CD4-positive, alpha-beta T cell treated with Interleukin-1 beta for 1 hour (primary cell): ENCODE measurements at places on chromosomes 2 and 18.

GRCh38 chr2:14157816-14158215, 474.7 kb upstream of the LRATD1 start:
- DNase-seq: no peak

- DNase-seq: no peak
These were observed 166.2 kb downstream of the SH3RF3 start for GRCh38 chr2:109295070-109295780.

GRCh38 chr2:27494284-27494943, 586 bp downstream of the FNDC4 start:
- no peak for DNase-seq

GRCh38 chr2:22890132-22890531, 494.8 kb upstream of the KLHL29 start:
- DNase-seq: no peak

- no peak for DNase-seq
These were observed 14.6 kb downstream of the THNSL2 start for GRCh38 chr2:88184762-88185161.

DNA sequence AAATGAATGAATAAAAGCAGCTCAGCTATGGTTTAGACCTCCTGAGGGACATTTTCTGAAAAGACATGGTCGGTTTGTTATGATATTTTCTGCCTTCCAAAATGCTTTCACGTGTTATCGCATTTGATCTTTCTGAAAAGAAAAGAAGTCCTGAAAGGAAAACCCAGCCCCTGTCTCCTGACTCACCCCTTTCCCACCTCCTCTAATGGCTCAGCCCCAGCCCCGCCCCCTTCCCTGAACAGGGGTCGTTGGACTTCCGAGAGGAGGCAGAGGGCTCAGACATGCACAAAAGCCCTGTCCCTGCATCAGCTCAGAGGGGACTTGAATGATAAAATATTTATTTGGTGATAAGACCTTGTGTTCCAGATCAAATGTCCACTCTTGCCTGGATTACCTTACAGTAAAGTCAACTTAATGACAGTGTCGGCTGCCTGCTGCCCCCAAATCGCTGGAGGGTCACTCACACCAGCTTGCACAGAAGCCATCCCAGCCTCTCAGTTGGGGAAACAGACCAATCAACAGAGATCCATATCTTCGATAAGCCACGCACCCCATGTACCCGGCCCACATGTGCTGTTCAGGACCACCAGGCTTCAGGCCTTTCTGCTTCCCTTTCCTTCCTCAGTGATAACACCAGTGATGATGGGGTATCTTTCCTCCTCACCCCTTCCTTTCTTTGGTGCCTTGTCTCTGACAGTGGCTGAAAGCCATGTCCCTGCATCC, 69.6 kb downstream of the CLHC1 start:
- no peak for DNase-seq

GRCh38 chr2:145185696-145186095, 665.8 kb upstream of the ZEB2 start:
- DNase-seq: no peak

GRCh38 chr18:26689226-26689879, 141.0 kb upstream of the KCTD1 start:
- no peak for DNase-seq

DNA sequence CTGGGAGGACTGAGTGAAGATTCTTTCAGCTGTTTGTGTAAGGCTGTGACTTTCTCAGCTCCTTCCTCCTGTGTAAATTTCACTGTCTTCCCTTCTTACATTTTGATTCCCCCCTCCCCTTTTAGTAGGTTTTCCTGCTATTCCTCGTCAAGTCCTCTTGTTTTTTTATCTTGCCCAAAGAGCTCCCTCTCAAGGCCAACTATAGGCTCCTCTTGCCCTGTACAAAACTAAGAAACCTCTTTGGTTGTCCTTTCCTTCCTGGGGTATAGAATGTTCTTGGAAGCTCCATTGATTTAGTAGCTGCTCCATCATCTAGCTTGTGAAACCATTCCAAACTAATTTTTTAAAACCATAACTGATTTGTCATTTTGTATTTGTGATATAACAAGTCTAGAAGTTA, 7.3 kb downstream of the CCDC121 start:
- no peak for DNase-seq

DNA sequence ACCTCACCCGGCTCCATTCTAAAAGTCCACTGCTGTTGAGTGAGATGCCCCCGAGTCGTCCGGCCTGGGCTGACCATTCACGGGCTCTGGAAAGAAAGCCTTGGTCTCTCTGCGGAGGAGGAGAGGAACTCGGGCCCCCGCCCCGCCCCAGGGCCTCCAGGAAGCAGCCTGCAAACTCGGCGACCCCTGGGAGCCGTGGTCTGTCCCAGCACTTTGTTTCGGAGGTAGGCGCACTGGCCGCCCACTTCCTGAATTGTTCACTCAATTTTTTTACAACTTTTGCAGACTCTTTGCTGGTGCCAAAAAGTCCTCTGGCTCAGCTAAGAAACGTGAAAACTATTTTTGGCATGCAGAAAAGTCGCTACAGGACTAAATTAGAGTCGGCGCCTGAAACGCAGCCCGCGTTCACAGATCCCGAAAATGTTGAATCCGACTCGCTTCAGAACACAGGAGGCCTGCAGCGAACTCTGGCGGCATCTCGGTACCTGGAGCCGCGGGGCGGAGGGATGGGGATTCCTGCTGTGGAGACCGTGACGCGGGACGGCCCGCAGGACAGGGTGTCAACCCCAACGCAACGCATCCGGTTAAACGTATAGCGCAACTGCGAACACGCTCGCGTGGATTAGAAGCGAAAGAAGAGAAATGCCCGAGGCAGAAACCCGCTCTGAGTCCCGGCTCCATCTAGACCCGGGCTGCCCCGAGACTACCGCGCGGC, 1.5 kb downstream of the PXDN start:
- DNase-seq: peak; percentile 15

- no peak for DNase-seq
These were observed 339.2 kb downstream of the ARHGAP15 start for GRCh38 chr2:143468341-143468888.

GRCh38 chr18:58426611-58427010, 202.3 kb downstream of the ALPK2 start:
- no peak for DNase-seq

- no peak for DNase-seq
These were observed 93.2 kb upstream of the CAB39 start for GRCh38 chr2:230619491-230619890.

DNA sequence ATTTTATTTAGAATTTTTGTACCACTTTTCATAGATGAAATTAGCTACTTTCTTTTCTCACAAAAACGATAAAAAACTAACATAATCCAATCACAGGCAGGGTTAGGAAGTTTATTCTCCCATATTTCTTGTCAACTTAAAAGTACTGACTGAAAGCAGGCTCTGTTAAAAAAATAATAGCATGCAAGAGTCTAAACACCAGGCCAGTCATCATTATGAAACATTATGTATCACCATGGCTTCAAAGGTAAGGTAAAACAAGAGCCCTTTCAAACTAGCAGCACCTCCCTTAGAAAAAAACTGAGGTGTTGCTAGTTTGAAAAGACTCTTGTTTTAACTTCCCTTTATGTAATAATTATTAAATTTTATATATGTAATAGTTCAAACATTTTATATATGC, 848.0 kb downstream of the RNF144A start:
- DNase-seq: no peak

GRCh38 chr2:240913810-240914644, 7.9 kb downstream of the CROCC2 start:
- DNase-seq: peak; percentile 49

DNA sequence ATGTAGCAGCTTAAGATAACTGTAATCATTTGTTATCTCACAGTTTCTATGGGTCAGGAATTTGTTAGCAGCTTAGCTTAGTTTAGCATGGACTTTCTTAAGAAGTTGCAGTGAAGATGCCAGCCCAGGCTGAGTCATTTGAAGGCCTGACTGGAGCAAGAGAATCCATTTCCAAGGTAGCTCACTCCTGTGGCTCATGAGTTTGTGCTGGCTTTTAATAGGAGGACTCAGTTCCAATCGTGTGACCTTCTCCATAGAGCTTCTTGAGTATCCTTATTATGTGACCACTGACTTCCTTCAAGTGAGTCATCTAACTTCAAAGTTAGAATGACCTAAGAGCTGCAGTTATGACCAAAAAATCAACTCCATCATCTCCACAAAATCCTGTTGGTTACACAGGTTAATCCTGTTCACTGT, 1.4 kb downstream of the GPATCH11 start:
- DNase-seq: no peak
